ENCODE measurements at places on chromosomes 4 and X.

- peak; percentile 37 for DNase-seq
- H3K27me3 ChIP-seq: no peaks in the 10 kb centered on the region
- peaks cover 13% of the 10 kb centered on the region for H3K4me1 ChIP-seq
- no peak overlapping the region for H3K4me3 ChIP-seq
Observed at GRCh38 chrX:78321809-78322208, 5.6 kb downstream of the CYSLTR1 start.

GRCh38 chr4:169583563-169583962, 28.8 kb downstream of the NEK1 start:
- no peak overlapping the region for H3K27ac ChIP-seq
- H3K27me3 ChIP-seq: no peaks in the 10 kb centered on the region
- DNase-seq: no peak
- H3K4me3 ChIP-seq: no peak overlapping the region
- H3K36me3 ChIP-seq: peaks cover 37% of the 10 kb centered on the region

- no peak overlapping the region for H3K4me3 ChIP-seq
- H3K27ac ChIP-seq: no peak overlapping the region
- H3K36me3 ChIP-seq: no peaks in the 10 kb centered on the region
- no peaks in the 10 kb centered on the region for H3K27me3 ChIP-seq
- DNase-seq: no peak
Observed at GRCh38 chr4:80078346-80079092, 5.5 kb upstream of the ANTXR2 start.

DNA sequence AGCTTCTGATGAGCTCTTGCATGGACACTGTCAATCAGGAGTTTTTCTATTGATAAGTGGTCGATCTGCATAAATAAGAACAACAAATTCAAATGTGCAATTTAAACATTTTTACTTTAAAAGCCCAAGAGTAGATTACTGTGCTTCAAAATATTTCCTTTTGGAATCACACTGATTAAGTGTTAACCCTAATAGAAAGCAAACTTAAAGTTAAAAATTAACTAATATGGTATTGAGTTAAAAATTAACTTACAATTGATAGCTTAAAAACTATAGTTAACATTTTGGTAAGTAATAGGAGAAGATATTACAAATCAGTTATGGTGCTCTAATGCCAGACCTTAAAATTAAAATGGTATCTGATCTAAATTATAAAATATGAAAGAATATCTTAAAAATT, 25.9 kb downstream of the MED14 start:
- H3K36me3 ChIP-seq: peaks cover 58% of the 10 kb centered on the region
- H3K4me1 ChIP-seq: no peaks in the 10 kb centered on the region
- H3K27me3 ChIP-seq: no peaks in the 10 kb centered on the region
- H3K27ac ChIP-seq: no peak overlapping the region
